Cerebellar nuclear complex (tissue), 1 donor: ENCODE measurements at places on chromosomes 3 and 15.

DNA sequence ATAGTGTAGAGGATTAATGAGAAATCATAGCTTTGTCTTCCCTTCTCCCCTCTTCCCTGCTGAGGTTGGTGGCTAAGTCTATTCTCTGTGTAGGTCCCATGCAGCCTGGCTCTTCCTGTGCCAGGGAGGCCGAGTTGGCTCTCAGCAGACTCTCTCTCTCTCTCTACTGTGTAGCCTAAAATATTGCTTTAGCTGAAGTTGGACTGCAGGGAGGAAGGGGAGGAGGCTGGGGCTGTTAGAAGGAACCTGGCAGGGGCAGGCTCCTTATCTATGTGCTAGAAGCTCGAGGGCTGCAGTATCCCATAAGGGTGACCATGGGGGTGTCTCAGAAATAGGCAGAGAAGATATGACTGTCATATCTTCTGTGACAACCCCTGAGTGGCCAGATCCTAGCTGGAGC lies 160.8 kb downstream of the EPHB1 start:
- DNase-seq: no peak

DNA sequence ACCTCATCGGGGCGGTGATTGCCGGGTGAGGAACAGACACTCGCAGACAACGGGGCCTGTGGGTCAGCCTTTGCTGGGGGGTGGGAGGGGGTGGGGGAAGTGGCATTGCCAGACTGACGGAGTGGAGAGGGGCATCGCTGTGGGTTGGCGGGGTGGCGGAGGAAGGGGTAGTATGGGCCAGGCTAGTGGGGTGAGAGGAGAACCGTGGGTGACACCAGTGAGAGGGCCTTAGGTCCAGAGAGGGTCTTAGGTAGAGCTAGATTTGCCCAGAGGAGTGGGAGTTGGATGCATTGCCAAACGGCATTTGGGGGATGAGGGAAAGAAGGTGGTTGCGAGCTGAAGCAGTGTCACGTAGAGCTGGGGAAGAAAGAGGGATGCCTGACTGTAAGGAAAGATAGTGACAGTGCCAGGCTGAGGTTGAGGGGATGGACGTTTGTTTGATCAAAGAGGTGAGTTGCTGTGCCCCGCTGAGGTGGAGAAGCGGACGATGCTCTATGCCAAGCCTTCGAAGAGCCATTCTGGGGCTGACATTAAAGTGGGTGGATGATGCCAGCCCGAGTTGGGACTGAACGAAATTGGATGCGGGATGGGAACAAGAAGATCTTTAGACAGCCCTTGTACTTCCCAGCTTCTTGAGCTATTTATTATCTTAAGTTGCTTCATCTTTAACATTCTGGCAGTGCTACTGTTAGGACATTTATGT lies 572 bp downstream of the DNAJB11 start:
- DNase-seq: no peak

- DNase-seq: no peak
Observed at GRCh38 chr3:13143381-13144004, 70.3 kb upstream of the IQSEC1 start.

DNA sequence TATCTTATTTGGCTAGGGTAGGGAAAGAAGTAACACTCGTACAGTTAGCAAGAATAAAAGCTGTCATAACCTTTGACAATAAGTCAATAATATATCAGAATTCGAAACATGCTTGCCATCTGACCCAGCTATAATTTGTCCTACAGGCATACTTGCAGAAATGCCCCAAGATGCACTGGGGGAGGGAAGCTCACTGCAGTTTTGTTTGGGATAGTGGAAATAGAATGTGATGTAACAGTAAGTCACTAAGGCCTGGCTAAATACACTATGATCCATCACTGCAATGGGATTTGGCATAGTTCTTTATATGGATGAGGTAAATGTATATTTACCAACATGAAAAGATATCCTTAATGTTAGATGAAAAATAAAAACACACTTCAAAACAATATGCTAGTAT lies 25.5 kb upstream of the TMOD3 start:
- no peak for DNase-seq

- no peak for DNase-seq
Observed at GRCh38 chr15:94924971-94925598, 693.7 kb downstream of the MCTP2 start.

DNA sequence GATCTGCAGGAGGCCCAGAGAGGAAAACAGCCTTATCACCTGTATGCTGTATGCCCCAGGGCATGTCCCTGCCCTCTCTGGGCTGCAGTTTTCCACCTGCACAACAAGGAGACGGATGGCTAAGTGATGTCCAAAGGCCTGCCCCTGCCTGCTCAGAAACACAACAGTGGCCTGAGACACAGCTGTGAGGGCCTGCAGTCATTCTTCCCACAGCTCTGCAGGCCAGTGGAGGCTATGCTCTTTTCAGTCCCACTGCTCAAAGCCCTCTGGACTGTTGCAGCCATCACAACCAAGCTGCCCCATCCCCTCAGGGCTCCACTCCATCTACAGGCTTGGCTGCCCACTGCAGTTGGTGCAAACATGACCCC lies 5.2 kb upstream of the TBC1D2B start:
- no peak for DNase-seq

- DNase-seq: no peak
Observed at GRCh38 chr15:59443341-59444072, 5.5 kb downstream of the FAM81A start.

DNA sequence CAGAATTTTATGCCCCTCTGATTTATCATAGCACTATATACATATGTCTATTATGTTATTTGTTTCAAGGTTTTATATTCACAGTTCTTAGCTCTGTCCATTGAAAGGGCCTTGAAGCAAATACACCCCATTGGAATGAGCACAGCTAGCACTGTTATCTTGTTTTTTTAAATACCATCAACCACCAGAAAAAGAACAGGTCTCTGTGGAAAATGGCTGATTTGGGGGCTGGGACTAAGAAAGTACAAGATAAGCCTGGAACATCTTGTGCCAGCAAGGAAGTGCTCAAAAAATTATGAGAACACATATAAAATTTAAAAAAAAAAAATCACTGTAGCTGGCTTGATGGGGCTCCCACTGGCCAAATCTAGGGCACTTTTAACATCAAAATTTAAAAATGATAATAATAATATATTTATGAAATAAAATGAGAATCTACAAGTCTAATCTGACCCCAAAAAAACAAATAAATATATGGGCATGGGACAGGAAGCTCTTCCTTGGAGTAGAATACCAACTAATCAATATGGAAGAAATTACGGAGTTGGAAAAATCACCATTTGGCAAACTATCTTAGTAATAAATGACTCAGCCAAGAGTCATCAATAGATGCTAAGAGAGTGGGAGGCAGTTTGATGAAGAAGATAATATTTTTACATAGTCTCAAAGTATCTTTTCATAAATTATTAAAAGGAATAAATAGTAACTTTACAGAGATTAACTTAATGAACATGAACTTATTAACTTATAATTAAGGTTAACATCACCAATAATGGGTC lies 20.5 kb downstream of the IFT80 start:
- no peak for DNase-seq

DNA sequence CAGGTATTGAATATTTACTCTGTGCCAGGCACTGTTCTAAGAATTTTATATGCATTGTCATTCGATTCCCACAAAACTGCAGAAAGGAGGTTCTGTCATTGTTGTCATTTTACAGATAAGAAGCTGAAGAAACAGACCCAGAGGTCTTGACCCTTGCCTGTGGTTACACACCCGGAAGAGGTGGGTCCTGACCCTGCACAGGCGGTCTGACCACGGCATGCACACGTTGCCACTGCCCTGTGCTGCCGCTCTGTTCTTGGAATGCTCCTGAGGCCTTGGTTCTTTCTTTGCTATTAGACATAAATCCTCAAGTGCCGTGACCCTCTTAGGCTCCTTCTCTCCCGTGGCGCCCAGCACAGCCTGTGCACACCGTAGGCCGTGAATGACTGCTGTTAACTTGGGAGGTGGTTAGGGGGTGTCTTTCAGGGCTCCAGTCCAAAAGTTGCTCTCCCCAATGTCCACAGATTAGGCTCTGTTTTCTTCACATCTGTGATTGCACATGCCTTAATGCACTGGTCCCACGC lies 74.1 kb upstream of the PLXNA1 start:
- DNase-seq: no peak

DNA sequence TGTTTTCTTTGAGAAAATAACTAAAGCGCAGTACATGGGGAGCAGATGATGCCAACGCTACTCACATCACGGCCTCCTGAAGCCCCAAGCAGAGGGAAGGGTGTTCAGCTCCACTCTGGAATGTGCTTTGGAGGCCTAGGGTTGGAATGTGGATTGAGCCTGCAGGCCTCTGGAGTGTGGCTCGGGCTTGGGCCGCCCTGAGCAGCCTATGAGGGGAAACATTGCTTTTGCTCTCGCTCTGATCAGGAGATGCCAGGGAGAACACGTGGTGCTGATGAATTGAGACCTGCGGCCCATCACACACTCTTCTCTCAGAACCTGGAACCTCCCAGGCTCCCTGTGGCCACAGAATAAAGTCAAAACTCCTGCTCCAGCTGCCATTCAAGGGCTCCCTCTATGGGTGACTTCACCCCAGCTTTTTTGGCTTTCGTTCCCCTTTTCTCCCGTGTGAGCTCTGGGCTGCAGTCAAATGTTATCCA lies 23.3 kb downstream of the CCDC13 start:
- DNase-seq: no peak

GRCh38 chr15:93261845-93262244 lies 172.8 kb upstream of the RGMA start:
- DNase-seq: no peak

DNA sequence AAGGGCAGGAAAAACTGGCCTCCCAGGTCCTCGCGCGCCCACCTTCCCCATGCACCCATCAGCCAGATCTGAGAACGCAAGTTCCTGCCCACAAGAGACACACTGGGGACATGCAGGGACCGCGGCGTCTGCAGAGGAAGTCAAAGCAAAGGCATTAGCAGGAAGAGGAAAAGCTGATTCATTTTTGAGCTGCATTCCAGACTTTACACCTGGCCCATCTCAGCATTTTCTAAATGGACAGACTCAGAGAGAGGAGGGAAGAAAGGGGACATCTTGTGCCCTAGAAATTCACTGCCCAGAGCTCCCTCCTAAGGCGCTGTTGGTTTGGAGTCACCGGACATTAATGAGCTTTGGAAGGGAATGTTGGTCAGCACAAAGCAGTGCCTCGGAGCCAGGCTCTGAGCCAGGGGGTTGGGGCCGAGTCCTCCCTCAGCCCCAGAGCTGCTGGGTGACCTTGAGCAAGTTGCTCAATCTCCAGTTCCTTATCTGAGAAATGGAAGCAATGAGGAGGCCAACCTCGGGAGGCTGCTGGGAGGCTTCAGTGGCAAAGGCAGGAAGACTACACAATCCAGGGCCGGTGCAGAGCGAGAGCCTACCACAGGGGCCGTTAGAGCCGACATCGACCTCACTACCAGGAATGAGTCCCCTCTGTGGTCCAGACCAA lies 150.5 kb upstream of the IQSEC1 start:
- DNase-seq: no peak

DNA sequence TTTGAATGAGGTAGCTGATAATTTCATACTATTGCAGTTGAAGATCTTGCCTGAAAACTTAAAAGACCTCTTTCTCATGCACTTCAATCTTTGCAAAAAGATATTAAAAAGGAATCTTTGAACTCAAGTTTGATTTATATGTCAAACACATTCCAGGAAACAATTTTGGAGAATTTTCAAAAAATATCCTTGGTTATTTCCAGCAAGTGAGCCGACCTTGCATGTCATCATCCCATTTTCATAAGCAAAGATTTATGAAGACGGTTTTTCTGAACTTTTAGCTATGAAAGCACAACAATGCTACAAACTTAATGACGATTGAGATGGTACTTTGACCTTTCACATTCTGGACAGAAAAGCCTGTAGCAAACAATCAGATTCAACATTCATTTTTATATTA lies 95.6 kb downstream of the RFX7 start:
- no peak for DNase-seq

DNA sequence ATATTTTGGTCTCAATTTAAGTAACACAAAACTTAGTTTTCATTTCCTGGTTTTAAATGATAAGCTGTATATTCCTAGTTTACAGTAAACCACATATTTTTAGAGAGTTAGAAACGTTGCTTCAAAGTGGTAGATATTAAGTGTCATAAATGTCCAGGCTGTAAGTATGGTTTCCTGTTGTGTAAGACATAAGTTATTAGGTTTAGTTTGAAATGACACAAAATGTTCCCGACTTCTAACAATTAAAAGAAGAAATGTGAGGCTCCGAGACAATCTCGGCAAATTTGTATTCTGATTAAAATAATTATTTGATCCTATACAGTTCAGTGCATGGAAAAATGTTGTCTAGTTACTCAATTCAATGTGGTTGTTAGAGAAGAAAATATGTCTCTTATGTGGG lies 387.3 kb downstream of the EPHA3 start:
- DNase-seq: no peak

- DNase-seq: no peak
Observed at GRCh38 chr3:97070302-97070701, 255.9 kb downstream of the EPHA6 start.

DNA sequence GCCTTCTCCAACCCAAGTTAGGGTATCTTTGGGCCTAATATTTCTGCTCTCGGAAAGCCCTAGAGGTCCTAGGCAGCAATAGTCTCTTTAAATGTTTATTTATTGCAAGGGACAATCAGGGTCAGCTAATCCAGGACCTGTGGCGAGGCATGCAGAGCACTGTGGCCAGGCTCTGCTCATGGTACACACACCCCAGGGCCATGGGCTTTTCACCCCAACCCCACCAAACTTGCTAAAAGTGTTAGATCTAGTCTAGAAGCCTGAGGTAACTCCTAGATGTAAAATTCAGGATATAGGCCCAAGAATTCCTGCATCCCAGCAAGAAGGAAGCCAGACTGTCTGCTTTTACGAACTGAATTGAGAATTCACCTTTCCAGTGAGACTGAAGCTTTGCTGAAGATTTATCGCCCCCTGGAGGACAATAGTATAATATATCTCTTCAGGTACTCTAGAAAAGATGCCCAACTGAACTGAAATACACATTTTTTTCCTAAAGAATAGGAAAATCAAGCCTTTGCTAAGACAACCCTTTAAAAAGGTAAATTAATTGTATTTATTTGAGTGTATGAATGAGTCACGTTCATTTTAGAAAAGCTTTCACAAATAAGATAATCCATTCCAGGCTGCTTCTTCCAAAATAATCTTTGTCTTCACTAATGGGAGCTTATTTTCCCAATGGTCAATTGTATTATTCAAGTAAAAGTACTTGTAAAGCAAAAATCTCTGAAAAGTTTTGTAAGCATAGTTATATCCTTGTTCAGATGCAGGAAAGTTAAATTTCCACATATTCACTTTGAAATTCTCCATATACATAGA lies 89.8 kb downstream of the LRRC3B start:
- DNase-seq: peak; percentile 36

GRCh38 chr3:77323626-77324025 lies 283.7 kb downstream of the ROBO2 start:
- DNase-seq: no peak

DNA sequence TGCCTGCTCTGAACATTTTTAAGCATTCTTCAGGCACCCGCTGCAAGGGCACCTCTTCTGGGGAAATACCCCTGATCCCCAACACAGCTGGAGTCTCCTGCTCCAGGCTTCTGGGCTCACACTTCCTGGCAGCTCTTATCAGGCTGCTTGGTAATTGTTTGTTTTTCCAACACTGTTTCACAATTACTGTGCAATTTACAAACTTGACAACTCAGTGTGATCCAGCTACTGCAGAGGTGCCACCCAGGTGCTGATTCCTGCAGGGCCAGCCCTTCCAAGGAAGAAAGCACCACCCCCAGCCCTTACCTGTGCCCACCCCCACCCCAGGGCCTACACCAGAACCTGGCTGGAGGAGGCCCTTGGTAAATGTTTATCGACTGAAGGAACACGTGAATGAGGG lies 66.5 kb downstream of the MAGEF1 start:
- DNase-seq: no peak

GRCh38 chr3:117047951-117048705 lies 338.5 kb downstream of the TUSC7 start:
- no peak for DNase-seq
